Activated CD4-positive, alpha-beta T cell treated with anti-CD3 and anti-CD28 coated beads, Interleukin-2, amount 10 ng/mL, durations not matched to agents 7 days and 5 days (primary cell): ENCODE measurements at places on chromosomes 4 and X. TPM values are rescaled to one million over a fixed set of nuclear protein-coding genes. Genes with fewer than 3 reads are reported as not detected.

The NFXL1 gene
- total RNA-seq = 10.6 TPM

The KDR gene
- not detected for total RNA-seq

The FHL1 gene
- total RNA-seq = 16.7 TPM

The CLNK gene
- total RNA-seq = not detected

The OTC gene
- not detected for total RNA-seq

The AFM gene
- total RNA-seq = not detected

The GABRG1 gene
- total RNA-seq = not detected

The CDS1 gene
- not detected for total RNA-seq

The EMCN gene
- not detected for total RNA-seq

The DUSP21 gene
- not detected for total RNA-seq

The KCND1 gene
- total RNA-seq = 2.9 TPM

The CFP gene
- 25.9 TPM for total RNA-seq

The NEUROG2 gene
- total RNA-seq = not detected

The SOX3 gene
- total RNA-seq = not detected

The ODAM gene
- total RNA-seq = not detected

The USP17L5 gene
- total RNA-seq = not detected

The RHOXF2B gene
- total RNA-seq = not detected
